ENCODE measurements at places on chromosomes 12 and 14.

GRCh38 chr12:53854701-53855316 lies 83.8 kb upstream of the HOXC13 start:
- DNase-seq, result no peak

GRCh38 chr12:43945983-43946382 lies 110.1 kb downstream of the TMEM117 start:
- DNase-seq, result no peak

DNA sequence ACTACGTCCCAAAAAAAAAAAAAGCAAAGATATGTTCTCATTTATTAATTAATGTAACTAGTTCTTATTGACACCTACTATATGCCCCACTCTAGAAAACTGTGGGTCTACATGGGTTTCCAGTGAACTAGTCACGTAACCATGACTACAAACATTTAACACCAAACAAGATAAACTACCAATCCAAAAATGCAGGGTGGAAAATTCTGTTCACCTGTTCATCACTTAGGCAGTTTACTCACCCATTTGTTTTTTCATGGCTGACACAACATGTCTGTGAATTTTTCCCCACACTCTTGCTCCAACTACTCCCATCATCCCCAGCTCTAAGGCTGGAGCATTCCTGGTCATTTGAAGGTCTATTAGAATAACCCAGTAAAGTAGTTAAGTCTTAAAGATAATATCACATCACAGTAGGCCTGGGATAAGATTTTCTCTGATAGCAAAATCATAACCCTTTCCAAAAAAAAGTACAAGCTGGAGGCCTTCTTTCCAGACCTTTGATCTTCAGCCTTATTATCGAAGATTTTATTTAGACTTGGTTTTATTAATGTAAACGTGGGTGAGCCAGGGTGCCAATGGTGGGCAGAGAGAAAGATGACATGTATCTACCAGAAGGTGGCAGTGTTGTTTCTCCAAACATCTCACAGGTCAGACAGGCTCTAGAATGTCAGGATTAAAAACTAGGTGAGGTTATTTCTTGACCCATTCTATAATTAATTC lies 61.6 kb upstream of the DAAM1 start:
- DNase-seq, result peak; percentile 46

- peak; percentile 81 for DNase-seq
Measured at GRCh38 chr12:113097716-113098440, 37.7 kb downstream of the RASAL1 start.

GRCh38 chr12:18345021-18345735 lies 83.9 kb downstream of the PIK3C2G start:
- DNase-seq, result no peak

DNA sequence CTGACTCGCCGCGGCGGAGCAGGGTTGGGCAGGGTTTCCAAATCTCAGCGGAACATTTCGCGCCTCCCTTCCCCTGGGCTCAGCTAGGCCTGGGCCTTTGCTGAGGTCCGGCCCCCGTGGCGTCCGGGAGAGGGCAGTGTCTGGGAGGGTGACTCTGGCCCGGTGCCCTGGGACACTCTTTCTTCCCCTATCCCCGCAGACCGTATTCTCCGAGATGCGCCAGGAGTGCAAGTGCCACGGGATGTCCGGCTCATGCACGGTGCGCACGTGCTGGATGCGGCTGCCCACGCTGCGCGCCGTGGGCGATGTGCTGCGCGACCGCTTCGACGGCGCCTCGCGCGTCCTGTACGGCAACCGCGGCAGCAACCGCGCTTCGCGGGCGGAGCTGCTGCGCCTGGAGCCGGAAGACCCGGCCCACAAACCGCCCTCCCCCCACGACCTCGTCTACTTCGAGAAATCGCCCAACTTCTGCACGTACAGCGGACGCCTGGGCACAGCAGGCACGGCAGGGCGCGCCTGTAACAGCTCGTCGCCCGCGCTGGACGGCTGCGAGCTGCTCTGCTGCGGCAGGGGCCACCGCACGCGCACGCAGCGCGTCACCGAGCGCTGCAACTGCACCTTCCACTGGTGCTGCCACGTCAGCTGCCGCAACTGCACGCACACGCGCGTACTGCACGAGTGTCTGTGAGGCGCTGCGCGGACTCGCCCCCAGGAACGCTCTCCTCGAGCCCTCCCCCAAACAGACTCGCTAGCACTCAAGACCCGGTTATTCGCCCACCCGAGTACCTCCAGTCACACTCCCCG lies 3.0 kb downstream of the WNT1 start:
- DNase-seq, result no peak
